Right lung (tissue), 10 donors: ENCODE measurements at places on chromosomes 12 and 14.

DNA sequence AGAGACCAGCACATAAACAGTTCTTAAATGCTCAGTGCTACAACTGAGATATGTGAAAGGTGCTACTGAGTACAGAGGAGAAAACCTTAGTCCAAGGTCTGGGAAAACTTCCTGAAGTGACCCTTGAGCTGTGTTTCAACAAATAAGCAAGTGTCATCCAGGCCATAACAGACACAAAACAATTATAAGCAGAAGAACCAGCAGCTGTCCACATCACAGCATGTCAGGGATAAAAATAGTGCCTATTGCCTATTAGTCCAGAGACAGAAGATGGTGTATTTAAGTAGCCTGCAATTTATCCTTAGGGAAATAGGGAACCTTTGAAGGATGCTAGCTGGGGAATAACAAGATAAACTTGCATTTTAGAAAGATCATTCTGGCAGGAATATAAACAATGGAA is 237.8 kb downstream of the SPTSSA start:
- no peak for DNase-seq

DNA sequence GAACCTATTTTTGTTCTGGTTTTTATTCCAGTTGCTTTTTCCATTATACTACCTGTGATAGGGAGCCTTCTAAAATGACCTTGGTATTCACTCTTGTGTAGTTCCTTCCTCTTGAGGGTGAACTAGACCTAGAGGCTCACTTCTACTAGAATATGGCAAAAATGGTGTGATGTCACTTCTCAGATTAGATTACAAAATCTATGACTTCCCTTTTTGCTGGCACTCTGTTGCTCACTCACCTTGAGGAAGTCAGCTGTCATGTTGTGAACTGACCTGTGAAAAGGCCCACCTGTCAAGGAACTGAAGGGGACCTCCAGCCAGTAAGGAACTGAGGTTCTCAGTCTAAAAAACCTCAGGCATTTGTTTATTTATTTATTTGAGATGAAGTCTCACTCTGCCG is 5.7 kb downstream of the MIPOL1 start:
- no peak for DNase-seq

DNA sequence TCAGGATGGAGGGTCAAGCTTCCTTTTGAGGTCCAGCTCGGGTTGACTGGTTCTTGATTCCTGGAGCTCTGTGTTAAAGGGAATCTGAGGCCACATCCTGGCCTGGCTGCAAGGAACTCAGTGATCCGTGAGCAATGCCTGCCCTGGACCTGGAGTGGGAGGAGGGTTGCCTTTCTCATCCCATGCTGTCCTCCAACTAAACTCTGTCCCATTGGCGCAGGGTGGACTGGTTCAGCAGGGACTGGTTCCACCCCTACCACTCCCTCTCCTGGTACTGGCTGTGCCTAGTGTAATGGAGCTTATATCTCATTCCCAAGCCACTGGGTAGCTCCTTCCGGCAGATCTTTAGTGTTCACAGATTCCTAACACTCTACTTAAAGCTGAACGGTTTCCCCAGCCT is 3.9 kb upstream of the CMKLR1 start:
- DNase-seq = no peak

DNA sequence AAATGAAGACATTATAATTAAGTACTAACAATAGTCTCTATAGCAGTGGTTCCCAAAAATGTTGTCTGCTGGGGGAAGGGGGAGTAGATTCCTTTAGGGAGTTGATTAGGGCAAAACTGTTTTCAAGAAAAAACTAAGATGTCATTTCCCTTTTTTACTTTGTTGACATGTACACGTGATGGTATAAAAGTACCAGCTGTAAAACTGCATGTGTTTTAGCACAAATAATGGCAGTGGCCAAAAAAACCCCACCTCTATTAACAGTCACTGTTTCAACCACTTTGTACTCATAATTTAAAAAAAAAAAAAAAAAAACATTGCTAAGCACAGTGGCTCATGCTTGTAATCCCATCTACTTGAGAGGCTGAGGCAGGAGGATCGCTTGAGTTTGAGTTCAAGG is 61.7 kb downstream of the PPP1R12A start:
- DNase-seq = peak; percentile 33

GRCh38 chr14:92021523-92021922 is 18.3 kb downstream of the TRIP11 start:
- DNase-seq = no peak

DNA sequence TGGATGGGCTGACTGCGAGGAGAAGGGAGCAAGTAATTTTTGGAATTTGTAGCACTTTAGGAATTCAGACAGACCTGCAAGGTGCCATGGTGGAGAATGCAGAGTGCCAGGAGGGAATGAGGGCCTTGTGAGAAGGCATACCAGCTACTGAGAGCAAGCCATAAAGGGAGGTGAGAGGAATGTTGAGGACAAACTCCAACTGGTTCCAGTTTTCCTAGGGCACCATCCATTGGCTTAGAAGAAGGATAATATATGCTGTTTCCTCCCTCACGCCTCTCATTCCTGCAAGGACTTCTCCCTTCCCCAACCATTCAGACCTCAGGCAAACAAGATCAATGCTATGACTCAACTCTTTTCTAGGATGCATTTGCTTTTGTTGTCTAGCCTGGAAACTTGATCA is 11.2 kb upstream of the DAAM1 start:
- no peak for DNase-seq

- DNase-seq = no peak
Measured at GRCh38 chr14:22184830-22185168, 404.2 kb downstream of the DAD1 start.

GRCh38 chr12:71694099-71694820 is 8.4 kb downstream of the TMEM19 start:
- DNase-seq = no peak

DNA sequence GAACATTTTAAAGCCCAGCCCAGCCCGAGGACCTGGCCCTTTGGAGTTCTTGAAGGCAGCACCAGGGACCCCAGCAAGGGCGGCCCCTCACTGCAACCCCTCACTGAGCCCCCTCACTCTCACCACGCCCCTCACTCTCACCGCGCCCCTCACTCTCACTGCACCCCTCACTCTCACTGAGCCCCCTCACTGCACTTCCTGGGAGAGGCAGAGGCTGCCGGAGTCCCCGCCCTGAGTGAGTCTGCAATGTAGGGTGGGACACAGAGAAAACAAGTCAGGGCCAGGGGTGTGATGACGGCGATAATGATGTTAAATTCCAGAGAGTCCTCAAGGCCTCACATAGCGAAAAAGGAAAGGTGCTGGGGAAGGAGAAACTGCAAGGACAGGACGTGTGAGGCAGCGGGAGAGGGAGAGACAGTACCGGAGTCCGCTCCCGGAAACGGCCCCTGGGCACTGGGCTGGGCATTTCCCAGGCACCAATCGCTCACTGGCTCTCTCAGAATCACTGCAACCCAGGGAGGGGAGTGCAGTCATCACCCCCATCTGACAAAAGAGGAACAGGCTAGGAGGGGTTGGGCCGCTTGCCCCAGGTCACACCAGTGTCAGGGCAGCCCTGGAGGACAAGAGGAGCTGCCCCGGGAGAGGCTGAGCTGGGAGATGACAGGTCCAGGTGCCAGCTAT is 24.9 kb downstream of the CCDC88C start:
- no peak for DNase-seq

- no peak for DNase-seq
Measured at GRCh38 chr12:57539-57938, 9.0 kb upstream of the IQSEC3 start.

- no peak for DNase-seq
Measured at GRCh38 chr12:27143256-27144069, 61.1 kb upstream of the C12orf71 start.

- DNase-seq = no peak
Measured at GRCh38 chr14:95465358-95465757, 51.1 kb downstream of the SYNE3 start.

DNA sequence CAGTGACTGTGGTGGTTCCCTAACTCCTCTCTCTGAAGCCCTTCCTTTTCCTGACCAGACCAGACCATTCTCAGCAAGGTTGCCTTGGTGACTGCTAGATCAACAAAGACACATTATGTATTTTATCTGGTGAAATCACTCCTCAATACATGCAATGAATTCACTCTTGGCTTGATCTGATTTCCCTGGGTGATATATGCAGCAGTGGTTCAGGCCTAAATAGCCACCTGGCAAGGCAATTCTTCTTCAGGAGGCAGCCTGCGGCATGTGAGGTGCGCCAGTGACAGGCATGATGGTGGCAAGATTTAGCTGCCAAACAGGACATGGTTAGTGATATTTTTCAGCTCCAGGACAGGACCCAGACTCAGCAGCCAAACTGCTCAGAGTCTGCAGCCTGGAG is 350.3 kb upstream of the CCDC196 start:
- DNase-seq = no peak

DNA sequence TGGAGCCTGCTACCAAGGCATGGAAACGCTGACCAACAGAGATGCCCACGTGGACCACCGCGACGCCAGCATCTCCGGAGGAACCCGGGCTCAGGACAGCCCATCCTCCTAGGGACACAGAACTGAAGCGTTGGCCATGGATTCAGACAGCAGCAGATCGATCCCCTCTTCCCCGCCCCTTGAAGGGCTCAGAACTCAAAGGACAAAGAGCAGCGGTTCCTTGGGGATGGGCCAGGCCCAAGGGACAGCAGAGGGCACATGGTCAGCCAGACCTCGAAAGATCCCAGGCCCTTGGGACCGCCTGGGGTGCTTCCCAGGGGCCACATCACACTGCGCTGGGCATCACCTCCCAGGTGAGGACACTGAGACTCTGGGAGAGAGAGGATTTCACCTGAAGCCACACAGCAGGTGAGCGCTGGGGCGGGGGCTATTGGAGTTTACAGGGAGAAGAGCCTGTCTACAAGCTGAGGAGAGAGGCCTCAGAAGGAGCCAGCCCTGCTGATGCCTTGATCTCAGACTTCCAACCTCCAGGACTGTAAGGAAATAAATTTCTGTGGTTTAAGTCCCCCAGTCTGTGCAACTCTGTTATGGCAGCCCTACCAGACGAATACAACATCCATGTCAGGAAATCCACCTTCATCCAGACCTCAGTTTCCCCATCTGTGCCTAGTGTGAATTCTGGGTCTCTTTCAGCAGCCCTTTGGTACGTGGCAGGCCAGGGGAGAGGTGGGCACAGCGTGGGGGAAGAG is 49.4 kb downstream of the CCNK start:
- DNase-seq = no peak

- DNase-seq = no peak
Measured at GRCh38 chr12:131991816-131992430, 42.2 kb downstream of the EP400 start.

GRCh38 chr12:114030451-114030850 is 64.3 kb upstream of the RBM19 start:
- DNase-seq = no peak

GRCh38 chr14:100779691-100780080 is 46.2 kb upstream of the MEG3 start:
- DNase-seq = no peak

DNA sequence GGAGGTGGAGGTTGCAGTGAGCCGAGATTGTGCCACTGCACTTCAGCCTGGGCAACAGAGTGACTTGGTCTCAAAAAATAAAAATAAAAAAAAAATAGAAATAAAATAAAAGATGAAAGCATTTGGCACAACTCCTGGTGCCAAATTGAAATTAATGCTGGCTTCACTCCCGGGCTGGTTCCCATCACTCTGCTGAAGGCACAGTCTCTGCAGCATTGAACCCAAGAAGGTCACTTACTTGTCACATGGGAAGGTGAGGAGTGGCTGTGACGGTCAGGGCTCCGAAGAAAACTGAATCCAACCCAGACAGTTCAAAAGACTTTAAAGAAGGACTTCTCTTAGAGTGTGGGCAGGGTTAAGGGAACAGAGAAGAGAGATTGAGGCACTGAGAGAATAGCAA is 10.5 kb upstream of the CCDC63 start:
- DNase-seq = no peak

GRCh38 chr14:33946679-33947476 is 4.0 kb downstream of the EGLN3 start:
- DNase-seq = no peak

DNA sequence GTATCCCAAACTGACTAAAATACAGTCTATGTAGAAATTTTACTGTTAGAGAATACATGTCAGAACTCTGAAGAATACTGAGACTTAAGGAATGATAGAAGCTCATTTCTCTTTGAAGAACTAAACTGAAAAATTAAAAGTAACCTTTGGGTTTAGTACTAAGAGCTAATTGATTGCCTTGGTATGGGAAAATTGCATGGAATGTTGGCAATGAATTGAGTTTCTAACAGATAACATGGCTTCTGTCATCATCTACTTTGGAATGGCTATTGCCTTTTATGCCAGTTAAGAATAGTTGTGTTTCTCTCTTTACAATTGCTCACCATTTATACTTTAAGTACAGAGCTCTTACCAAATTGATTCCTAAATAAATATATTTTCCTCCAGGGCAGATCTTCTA is 308.8 kb upstream of the SYT1 start:
- DNase-seq = no peak

- DNase-seq = no peak
Measured at GRCh38 chr12:116196752-116197718, 80.5 kb downstream of the MED13L start.

DNA sequence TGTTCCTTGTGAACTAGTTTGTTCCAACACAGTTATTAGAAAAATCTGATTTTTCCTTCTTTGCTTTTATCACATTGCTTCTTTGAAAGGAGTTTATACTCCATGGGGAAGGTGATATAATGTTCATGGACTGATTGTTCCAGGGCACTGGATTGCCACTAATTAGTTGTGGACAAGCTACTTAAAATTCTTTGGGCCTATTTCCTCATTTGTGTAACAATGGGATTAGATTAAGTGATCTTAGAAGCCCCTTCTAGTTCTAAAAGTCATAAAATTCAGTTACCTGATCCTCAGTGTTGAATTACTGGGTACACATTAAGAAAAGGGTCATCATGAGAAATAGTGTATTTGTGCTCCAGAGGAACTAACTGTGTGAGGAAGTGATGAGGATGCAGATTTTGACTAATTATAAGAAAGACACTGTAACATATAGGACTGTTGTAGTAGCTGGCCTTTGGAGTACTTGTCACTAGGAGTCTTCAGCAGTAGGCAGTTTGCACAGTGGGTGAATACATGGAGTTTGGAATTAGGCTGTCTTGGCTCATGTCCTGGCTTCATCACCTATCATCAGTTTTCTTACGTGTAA is 82.2 kb downstream of the MIA2 start:
- DNase-seq = no peak

- no peak for DNase-seq
Measured at GRCh38 chr12:6884539-6884938, 11.4 kb upstream of the SPSB2 start.

DNA sequence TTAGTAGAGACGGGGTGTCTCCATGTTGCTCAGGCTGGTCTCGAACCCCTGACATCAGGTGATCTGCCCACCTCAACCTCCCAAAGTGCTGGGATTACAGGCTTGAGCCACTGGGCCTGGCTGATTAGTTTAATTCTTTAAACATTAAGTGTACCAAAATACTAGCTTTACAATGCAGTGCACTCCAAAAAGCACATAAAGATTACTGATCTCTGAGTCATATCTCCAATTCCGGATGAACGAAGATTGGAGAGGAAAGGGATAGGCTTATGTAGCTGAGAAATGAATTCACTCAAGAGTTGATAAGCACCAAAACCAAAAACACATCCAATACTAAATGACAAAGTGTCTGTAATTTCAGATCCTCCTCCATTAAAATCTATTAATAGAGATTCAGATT is 15.1 kb downstream of the NAV3 start:
- DNase-seq = no peak

GRCh38 chr14:59306775-59307174 is 118.3 kb downstream of the DAAM1 start:
- no peak for DNase-seq
